Karpas-422 (cell line): ENCODE measurements at places on chromosomes 5 and 9. TPM values are rescaled to one million over a fixed set of nuclear protein-coding genes. Genes with fewer than 3 reads are reported as not detected.
A peak's percentile ranks its signal among the peaks of the same experiment; 100 is the strongest.

DNA sequence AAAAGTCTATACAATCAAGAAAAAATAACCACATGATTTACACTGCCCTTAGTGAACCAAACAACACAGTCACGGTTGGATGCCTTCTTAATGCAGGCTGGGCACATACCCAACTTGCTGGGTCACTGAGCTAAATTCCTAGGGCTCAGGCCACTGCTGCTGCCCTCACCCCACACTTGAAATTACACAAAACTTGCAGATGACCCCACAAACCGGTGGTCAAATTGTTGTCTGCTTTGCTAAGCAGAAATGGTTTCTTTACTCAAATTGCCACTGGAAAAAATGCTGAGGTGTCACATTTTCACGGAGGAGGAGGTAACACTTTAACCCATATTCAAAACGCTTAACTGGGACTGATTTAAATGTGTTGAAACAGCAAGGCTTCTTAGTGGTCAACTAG, 62.4 kb downstream of the HMHB1 start:
- DNase-seq: no peak

- DNase-seq: no peak
Measured at GRCh38 chr5:59000211-59000610, 417.3 kb downstream of the RAB3C start.

DNA sequence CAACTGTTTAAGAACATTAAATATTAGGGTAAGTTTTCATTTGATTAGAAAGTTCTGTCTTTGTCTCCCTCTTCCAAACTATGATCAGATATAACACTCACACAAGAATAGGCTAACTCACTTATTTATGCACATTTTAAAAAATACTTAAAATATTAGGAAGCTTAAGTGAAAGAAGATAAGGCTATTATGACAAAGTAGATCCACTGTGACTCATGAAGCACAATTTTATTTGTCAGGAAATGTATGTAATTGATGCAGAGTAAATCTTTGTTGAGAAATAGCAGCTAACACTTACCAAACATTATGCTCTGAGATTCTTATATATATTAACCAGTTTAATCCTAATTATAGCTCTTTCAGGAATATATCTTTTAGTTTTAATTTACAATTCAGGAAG, 560.6 kb downstream of the CSNK1G3 start:
- no peak for DNase-seq

- DNase-seq: no peak
Measured at GRCh38 chr5:133245191-133246052, 193.6 kb downstream of the HSPA4 start.

DNA sequence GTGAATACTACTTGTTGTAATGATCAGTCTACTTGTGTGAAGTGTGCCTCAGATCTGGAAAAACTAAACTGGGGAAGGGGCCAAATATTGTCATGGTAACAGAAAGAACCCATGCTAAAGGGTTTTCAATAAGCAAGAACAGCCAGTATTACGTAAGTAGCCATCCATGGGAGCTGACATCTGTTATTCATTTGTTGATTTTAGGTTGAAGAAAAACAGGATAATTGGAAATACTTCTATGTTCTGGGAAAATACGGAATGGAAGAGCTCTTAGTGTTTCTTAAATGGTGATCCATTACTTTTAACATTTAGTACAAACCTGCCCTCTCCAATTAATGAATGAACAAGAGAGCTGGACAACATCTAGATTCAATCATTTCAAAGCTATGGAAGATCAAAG, 485.8 kb downstream of the NTRK2 start:
- DNase-seq: no peak

DNA sequence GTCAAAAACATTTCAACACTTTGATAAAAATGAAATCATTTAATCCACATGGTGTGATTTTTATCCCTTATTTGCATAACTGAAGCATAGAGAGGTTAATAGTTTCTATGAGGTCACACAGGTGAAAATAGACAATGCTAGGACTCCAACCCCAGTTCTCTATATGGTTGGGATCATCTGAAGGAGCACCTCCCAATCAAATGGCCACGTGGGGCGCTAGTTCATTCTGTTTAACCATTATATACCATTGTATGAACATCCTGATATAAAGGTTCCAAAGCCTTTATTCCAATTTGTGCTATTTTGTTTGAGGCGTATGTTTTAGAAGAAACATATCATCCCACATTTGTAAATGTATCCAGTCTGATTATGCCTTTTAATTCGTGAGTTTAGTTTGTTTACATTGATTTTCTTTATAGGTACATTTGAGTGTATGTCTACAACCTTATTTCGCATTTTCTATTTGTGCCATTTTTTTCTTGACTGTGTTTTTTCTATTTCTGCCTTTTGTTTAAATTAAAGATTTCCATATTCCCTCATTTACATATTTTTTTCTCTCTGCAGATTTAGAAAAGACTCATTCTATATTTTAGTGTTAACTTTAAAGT, 1092.0 kb downstream of the MAT2B start:
- DNase-seq: peak; percentile 68

DNA sequence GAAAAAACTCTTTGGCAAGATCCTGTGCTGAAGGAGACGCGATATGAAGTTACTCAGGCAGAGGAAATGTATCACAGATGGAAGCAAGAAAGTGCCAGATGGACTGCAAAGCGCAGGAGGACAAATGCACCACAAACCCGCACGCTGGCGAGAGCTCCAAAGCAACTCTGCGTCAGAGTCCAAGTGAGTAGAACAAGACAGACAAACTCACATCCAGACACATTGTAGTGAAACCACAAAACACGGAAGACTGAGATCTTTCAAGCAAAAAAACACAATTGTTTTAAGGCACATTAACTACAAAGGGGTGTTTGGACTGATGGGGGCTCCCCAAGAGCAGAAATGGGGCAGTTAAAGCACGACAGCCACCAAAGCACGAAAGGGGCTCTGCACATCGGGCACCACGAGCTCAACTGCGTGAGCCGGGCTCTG, 39.2 kb upstream of the NKD2 start:
- DNase-seq: no peak

- DNase-seq: no peak
Measured at GRCh38 chr9:93541005-93541404, 35.4 kb upstream of the PHF2 start.

DNA sequence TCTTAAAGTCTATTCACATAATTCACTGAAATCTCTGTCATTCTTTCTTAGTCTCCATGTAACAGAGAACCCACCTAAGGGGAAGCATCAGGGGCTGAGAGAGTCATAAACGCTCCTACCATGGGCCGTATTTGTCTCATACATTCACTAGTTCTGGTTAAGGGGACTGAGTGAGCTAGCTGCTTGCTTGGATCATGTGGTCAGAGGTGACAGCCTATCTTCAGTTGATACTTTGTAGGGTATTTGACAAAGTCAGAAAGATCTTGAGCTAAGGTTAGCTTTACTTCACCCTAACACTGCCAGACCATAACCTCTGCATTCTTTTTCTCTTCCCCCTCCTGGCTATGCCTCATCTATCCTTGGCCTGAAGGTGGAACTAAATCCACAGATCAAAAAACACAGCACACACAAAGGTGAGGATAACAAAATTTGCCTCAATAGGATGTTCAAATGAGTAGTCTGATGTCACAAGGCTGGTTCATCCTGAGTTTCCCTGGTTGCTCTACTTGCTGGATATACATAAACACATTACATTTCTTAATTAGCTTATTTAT, 66.5 kb downstream of the MARCHF3 start:
- DNase-seq: no peak

DNA sequence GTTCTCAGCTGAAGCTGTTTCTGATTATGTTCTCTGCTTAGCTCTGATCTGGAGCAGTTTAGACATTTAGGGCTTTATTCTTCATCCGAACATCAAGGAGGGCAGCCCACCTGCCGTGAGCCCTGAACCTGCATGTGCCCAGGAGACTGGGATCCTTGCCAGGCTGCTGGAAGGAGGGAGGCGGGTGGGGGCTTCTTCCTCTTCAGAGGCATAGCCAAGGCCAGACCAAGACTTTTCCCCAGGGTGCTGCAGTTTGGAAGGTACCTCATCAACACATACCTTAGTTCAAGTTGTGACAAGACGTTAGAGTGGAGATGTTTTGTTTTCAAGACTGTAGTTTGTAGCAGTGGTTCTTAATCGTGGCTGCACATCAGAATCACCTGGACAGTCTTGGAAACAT, 64.9 kb downstream of the RALGPS1 start:
- no peak for DNase-seq

DNA sequence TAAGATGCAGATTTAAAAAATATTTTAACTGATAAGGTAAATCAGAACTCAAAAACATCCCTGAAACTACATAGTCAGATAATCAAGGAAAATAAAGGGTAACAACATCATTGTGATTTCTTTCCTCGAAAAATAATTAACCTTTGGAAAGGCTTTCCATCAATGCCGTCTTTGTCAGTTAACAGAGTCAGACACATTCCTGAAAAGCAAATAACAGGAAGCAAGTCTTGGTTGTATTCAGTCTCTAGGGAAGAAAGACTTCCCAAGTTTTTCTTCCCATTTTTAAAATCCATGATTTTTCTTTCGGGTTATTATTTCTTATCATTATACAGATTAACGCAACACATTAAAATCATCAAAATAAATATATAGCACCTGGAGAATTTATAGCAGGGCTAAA, 256.4 kb upstream of the CDH6 start:
- DNase-seq: no peak

DNA sequence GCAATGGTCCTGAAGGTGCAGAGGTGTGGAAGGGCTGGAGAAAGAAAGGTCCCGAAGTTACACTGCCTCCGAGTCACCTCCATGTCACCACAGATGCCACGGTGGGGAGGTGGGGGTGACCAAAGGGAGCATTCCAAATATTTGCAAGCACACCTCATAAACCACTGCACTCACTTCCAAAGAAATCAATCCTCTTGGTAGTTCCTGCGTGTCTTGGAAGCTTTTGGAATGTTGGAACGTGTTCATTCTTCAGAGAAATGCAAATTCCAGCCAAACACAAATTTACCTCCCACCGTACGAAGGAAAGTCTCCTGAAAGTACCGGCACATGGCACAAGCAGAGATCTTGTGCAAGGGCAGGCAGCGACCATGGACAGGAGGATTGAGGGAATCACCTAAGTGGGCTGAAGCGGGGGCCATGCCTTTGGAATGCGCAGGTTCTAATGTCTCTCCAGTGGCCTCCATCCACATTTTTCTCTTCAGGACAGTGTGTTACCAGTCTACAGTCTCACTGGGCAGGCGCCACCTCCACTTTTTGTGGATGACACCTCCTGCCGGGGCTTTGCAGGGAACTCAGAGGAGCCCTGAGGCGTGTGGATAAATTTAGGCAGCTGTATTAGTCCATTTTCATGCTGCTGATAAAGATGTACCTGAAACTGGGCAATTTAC, 54.0 kb downstream of the NSUN2 start:
- DNase-seq: no peak

DNA sequence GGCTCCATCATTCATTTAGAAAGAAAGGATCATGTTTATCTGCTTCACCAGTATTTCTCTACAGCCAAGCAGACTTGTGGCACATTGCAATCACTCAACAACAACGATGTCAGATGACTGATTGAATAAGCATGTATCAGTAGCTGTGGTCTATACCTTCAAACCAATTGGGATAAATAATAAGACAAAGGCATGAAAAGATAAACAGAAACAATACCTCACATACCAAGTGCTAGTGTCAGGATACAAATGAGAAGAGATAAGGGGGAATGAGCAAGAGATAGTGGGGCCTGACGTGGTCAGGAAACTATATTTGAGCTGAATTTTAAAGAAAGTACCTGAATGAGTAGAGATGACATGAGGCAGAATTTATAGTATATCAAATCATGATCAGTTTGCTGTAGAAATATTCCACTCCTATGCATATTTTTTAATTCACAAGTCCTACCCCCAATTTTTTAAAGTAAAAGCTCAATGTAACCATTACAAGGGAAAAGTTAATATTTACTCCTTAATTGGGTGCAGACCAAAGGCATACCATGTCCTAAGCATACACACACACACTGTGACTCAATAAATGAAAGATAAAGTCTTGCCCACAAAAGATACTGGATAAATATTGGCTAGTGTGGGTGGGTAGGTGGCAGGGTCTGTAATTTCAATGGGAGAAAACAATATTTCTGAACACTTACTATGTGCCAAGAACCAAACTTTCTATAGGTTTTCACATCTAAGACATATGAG, 284.5 kb downstream of the SPOCK1 start:
- DNase-seq: no peak

GRCh38 chr5:177957241-177957640, 38.8 kb downstream of the PROP1 start:
- DNase-seq: no peak

GRCh38 chr5:139134906-139135305, 63.3 kb downstream of the SIL1 start:
- no peak for DNase-seq

GRCh38 chr5:176904276-176904675, 5.1 kb upstream of the HK3 start:
- no peak for DNase-seq

DNA sequence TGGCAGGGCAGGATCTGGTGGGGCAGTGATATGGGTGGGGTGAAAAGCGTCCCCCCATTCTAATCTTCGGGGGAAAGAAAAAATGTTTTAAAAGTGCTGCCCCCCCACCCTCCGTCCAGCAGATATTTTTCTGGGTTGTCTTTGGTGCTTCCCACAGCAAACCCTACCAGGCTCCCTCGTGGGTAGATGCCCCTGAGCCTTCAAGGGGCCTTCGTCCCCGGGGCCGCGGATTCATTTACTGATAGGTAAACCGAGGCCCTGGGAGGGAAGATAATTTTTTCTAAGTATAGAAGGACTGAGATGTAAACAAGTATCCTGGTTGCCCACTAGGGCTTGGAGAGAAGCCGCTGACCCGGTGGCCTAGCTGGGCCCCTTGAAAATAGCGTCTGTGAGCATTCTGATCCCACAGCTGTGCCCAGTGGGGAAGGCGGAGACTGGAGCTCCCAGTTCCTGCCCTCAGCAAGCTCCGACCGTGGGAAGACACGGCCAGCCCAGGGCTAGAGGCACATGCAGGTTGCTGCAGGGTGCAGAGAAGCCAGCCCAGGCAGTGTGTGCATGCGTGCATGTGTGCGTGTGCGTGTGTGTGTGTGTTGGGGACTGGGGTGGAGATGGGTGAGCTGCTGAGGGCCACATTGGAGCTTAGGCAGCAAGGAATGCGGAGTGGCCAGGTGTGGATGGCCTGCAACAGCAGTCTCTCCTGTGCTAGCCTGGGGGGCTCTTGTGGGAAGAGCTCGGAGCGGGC, 6.0 kb upstream of the RXRA start:
- peak; percentile 45 for DNase-seq

- DNase-seq: no peak
Measured at GRCh38 chr5:154242442-154242841, 51.9 kb downstream of the GALNT10 start.

SOHLH1 gene
- not detected in 2 replicates for total RNA-seq

TTC39B gene
- total RNA-seq: 0.04 TPM in 2 replicates

GABBR2 gene
- 0.30 and 2.5 TPM in 2 replicates for total RNA-seq

OR2V2 gene
- total RNA-seq: not detected in 2 replicates

PCDHB13 gene
- 0.19 and 0.69 TPM in 2 replicates for total RNA-seq

IFNA21 gene
- total RNA-seq: not detected in 2 replicates

ODF2 gene
- total RNA-seq: 37.8 and 69.5 TPM in 2 replicates

LCN10 gene
- not detected in 2 replicates for total RNA-seq

PCDHGA1 gene
- total RNA-seq: 0.48 and 1.2 TPM in 2 replicates

NR2F1-AS1 gene
- 1.7 TPM in 1 of 2 replicates, not detected in the other for total RNA-seq

MEF2C gene
- 105 and 171 TPM in 2 replicates for total RNA-seq

CCNI2 gene
- total RNA-seq: 0.15 TPM in 1 of 2 replicates, not detected in the other
